ENCODE measurements at places on chromosomes 6 and 20.
A peak's percentile ranks its signal among the peaks of the same experiment; 100 is the strongest.

GRCh38 chr20:57655809-57656155 lies 35.6 kb upstream of the ZBP1 start:
- DNase-seq = no peak

GRCh38 chr20:45362804-45363610 lies at the start of gene SYS1:
TSS of gene SYS1 (plus strand) at chr20:45363156. CDS start at chr20:45363532, 376 bp downstream.
- DNase-seq = peak; percentile 98

DNA sequence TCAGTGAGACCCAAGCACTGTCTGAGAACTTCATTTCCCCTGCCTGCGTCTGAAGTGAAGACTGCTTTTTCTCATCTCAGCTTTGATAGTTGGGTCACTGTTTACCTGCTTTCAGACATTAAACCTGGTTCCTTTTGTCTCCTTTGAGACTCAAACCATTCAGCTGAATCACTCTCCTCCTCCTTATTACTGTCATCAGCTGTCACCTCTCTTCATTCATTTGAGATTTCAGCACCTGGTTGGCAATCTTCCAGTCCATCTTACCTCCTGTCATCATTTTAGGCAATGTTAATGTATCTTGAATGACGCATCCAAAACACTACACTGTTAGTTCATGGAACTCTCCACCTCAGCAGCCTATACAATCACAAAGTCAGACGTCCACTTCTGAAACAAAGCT lies 34.3 kb upstream of the SOX4 start:
- no peak for DNase-seq

- peak; percentile 31 for DNase-seq
These were observed 107.4 kb downstream of the SULF2 start for GRCh38 chr20:47677635-47678453.

DNA sequence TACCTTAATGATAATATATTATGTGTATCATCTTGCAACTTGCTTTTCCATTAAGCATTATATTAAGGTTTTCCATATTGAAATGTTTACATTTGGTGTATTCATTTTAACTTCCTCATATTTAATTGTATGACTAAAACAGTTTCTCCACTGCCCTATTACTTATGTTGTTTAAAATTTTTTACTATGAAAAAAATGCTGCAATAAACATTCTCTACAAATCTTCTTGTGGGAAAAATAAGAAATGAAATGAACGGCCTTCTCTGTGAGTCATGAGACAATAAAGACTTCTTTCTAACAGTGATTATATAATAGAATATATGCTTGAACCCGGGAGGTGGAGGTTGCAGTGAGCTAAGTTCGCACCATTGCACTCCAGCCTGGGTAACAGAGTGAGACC lies 25.5 kb downstream of the FASTKD5 start:
- no peak for DNase-seq

GRCh38 chr6:20168690-20169089 lies 43.6 kb downstream of the MBOAT1 start:
- no peak for DNase-seq

DNA sequence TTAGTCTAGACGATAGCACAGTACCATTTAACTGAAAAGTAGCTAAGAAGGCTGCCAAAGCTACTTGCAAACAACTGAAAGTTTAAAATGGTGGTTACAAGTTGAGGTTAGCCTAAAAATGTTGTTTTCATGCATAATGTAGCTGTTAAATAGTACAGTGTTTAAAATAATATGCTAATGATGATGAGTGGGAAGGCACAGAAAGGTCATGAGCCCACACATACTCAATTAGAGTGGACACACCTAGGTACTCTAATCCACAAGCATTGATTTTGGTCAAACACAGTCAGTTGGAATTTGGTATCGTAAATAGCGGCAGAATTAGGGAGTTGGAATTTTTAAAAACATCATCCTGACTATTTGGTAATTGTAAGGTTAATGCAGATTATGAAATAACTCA lies 7.0 kb downstream of the TXLNB start:
- DNase-seq = no peak

GRCh38 chr20:23454816-23455215 lies 2.1 kb upstream of the CST11 start:
- no peak for DNase-seq

DNA sequence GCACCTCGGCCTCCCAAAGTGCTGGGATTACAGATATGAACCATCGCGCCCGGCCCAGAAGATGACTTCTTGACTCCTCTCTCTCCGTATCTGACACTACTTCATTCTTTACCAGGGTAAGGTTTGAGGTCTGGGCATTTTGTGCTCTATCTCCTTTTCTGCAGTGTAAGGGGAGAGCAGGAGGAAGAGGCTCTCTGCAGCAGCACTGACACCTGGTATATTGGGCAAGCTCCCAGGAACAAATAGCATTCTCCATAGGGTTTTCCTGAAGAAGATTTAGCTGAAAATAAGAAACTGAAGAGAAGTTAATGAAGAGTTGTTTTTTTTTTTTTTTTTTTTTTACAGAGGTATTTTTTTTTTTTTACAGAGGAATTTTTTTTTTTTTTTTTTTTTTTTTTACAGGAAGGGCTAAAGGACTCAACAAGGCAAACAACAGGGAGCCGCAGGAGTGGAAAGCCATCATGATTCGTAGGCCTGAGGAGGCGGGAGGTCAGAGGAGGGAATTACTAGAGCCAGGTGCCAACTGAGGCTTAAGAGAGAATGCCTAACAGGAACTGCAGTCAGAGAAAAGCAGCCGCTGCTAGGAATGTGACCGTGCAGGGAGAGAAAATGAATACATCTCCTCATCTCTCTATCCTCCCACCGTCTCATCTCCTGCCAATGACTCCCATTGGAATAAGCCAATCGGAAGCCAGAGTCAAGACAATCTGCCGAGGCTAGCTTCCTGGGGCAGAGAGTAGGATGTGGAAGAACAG lies 34.7 kb upstream of the ADGRF4 start:
- DNase-seq = no peak

- DNase-seq = no peak
These were observed 411.7 kb downstream of the UTRN start for GRCh38 chr6:144696610-144697368.

DNA sequence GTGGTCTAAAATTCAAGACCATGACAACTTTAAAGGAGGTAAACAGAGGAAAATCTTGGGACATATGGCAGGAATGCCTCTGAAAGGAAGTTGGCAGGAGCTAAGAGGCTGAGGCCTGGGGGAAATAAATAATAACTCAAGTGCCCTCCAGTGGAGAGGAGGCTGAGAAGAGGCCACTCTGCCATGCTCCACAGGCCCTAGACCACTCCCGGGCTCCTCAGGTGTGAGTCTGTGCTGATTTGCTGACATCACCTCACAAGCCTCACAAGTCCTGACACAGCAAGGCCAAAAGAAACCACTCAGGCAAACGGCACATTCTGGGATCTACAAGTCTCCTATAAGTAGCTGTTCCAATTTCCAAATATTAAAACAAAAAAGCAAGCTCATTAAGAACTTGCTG lies 91.0 kb upstream of the RIPOR2 start:
- DNase-seq = no peak

- no peak for DNase-seq
These were observed 375.0 kb upstream of the ARID1B start for GRCh38 chr6:156402227-156402626.

DNA sequence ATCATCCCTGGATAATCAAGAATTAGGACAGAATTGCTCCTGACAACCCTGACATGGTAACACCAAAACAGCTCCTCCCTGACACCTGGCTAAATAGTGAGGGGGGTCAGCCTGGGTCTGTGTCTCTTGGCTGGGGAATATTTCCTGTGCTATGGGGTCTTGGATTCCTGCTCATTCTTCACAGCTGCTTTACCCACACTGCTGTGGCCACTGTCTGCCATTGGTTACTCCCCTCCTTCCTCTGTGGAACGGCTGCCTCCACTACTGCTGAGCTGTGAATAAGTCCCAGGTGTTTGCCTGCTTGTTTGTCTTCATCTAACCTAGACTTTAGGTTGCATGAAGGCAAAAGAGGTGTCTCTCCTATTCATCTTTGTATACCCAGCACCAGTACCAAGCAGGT lies 33.9 kb upstream of the TXLNB start:
- DNase-seq = no peak

DNA sequence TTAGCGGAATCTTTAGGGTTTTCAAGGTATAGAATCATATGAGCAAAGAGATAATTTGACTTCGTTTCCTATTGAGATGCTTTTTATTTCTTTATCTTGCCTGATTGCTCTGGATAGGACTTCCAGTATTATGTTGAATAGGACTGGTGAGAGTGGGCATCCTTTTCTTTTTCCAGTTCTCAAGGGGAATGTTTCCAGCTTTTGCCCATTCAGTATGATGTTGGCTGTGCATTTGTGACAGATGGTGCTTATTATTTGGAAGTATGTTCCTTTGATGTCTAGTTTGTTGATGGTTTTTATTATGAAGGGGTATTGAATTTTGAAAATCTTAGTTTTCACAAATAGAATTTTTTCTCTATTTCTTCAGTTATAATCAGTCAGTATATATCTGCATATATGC lies 656.6 kb upstream of the MAP3K7 start:
- no peak for DNase-seq

DNA sequence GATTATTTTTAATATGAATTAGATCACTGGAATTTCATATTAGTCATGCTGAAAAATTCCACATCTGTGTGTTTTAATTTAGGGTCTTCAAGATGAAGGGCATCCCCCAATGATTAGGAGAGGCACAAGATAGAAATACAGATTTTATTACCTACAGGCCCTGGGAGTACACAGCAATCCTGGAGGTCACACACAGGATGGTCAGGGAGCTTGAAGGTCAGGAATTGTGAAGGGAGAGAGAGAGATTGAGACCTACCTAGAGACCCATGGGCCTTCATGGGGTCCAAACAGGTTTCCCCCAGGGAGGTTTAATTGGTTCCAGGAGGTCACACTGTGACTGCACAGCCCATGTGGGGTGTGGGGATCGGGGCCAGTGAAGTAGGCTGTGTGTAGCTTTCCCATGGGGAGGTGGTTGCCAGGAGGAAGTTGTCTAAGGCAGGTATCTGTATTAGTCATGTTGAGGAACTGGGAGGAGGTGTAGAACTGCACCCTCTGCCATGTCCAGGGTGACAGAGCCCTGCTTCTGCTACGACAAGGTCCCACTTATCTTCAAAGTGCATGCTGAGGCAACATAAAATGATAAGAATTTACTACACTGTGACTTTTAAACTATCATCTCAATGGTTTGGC lies 18.3 kb downstream of the SNX9 start:
- DNase-seq = no peak

- DNase-seq = peak; percentile 3
These were observed 727 bp downstream of the EDEM2 start for GRCh38 chr20:35146299-35146919.

GRCh38 chr6:73299151-73299971 lies 36.4 kb upstream of the KHDC1 start:
- DNase-seq = no peak

GRCh38 chr6:12379181-12379580 lies 89.0 kb downstream of the EDN1 start:
- no peak for DNase-seq

DNA sequence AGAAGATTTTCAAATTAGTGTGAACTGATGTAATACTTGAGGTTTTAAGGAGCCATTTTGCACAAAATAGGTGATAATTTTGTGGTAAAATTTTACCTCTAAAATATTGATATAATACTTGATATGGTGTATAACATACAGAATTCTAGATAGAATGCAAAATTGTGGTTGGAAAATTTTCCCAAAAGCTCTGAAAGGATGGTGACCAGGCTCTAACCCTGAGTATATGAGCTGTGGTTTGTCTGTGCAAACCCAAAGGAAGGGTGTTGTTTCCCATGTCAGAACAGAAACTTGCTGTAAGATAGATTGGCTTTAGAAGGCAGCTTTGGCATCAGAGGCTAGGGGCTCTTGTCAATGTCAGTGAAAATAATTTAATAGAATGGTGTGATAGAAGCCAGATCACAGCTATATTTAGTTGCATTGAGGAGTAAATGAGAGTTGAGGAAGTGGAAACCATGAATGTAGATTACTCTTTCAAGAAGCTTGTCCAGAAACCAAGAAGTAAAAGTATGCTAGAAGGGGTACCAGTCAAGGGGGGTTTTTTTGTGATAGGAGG lies 257.7 kb downstream of the FARS2 start:
- DNase-seq = no peak

DNA sequence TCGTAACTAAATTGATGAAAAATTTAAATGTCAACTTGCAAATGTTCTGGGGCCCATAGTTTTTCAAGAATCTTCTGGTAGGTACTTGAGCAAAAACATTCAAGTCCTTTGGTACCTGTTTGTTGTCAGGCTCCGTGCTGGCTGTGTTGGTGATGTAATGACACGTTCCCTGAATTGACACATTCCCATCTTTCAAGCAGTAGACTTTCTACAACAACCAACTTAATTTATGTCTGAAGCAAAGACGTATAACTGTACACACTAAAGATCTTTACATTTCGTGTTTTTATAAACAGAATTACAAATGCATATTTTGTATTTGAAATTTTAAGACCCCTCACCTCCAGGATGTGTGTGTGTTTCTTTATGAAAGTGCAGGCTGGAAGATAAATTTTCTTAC lies 49.5 kb downstream of the NCOA3 start:
- no peak for DNase-seq

GRCh38 chr20:35344354-35344837 lies 52.2 kb upstream of the FAM83C start:
- DNase-seq = no peak

- no peak for DNase-seq
These were observed 64.0 kb upstream of the RNF146 start for GRCh38 chr6:127202676-127203075.

- no peak for DNase-seq
These were observed 233.7 kb upstream of the ZFP64 start for GRCh38 chr20:52425253-52425652.

DNA sequence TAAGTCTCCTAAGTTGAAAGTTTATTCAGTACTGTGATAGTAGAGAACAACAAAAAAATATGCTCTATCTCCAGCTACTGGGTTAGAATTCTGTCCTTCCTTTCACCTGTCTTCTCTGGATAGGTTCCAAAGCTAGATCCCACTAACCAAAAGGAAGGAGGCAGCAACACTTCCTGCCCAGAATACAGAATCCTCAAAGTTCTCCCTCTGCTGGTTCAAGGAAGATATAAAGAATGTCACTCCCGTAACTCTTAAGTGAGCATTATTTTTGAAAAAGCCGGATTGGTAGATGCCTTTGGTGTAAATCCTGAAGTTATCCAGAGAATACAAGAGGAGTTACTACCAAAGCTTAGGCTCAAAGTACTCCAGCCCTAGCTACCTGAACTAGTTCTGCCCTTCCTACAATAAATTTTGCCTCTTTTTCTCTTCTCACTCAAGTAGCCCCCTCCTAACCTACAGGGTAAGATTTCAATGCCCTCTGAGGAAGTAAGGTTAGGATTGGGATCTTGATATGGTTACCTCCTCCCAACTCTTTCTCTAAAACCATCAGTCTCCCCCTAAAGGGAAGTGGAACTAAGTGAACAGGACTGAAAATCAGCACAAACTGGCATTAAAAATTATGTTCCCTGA lies 26.0 kb upstream of the CRIP3 start:
- DNase-seq = no peak

GRCh38 chr6:111810294-111811131 lies 62.7 kb downstream of the FYN start:
- no peak for DNase-seq

- no peak for DNase-seq
These were observed 545.6 kb downstream of the QKI start for GRCh38 chr6:163960128-163960527.

- DNase-seq = no peak
These were observed 257.5 kb upstream of the TCF21 start for GRCh38 chr6:133631421-133631820.

- DNase-seq = no peak
These were observed 110.6 kb downstream of the BACH2 start for GRCh38 chr6:90186026-90186425.

Measured in activated T-helper 1 cell treated with Interleukin-2 at 50 U/mL for 16 hours (primary cell).